ENCODE measurements at places on chromosomes 11 and 22.

- no peak for DNase-seq
Measured at GRCh38 chr11:44848203-44848962, 102.3 kb downstream of the TP53I11 start.

DNA sequence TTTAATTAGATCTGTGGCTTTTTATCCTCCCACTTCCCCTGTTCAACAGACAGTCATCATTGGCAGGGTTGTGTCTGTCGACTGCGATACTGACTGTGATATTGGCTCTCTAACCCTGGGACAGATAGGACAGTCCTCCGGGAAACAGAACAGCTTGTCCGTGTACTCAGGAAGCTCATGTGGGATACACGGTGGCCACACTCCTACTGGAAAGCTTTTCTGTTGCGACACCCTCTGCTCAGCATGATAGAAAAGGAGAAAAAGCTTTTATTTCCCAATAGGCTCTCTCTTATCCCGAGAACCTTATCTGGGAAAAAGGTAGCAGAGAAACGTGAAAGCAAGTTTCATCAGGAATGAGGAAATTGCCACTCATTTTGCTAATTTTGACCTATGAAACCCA, 60.4 kb upstream of the HSPA8 start:
- no peak for DNase-seq

GRCh38 chr11:130979386-130979972, 63.2 kb upstream of the SNX19 start:
- no peak for DNase-seq

GRCh38 chr22:36797374-36797773, 19.5 kb downstream of the PVALB start:
- DNase-seq, result no peak

- no peak for DNase-seq
Measured at GRCh38 chr11:69531071-69531716, 49.7 kb downstream of the LINC01488 start.

GRCh38 chr11:16365581-16366228, 9.4 kb upstream of the SOX6 start:
- no peak for DNase-seq

- DNase-seq, result no peak
Measured at GRCh38 chr11:45930951-45931570, 8.6 kb downstream of the LARGE2 start.

GRCh38 chr11:69538854-69539253, 57.4 kb downstream of the LINC01488 start:
- DNase-seq, result no peak

- DNase-seq, result no peak
Measured at GRCh38 chr11:1835671-1836010, 851 bp downstream of the SYT8 start.

GRCh38 chr11:30800904-30801303, 214.8 kb upstream of the MPPED2 start:
- DNase-seq, result no peak

GRCh38 chr11:34501500-34501899, 12.1 kb downstream of the ELF5 start:
- DNase-seq, result no peak

DNA sequence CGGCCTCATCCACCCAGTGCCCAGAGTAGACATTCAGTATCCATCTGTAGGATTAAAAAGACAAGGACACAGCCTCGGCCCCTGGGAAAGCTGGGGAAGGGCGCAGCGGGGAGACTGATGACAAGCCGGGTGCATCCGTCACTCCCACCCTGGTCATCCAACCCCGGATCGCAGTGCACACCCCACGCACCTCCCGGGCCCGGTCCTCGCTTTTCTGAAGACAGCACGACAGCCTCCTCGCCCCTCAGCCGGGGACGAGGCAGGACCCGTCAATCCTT, 1.1 kb downstream of the FCHSD2 start:
- DNase-seq, result no peak

DNA sequence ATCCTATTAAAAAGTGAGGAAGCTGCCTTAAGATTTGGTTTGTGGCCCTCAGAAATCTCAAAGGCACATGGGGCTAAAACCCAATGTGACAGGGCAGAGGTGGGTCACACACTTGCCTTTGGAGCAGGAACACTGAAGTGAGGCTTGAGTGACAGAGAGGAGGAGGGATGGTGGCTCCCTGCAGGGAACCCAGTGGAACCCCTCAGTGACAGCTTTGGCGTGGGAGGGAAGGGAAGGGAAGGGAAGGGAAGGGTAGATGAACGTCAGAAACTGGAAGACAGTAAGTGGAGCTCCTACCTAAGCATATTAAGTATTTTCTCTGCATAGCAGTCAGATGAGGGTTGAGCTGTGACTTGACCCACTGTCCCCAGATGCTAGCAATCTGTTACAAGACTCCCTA, 68.5 kb downstream of the TMPRSS5 start:
- DNase-seq, result no peak

- no peak for DNase-seq
Measured at GRCh38 chr11:4645974-4646373, 2.2 kb downstream of the OR51E1 start.

- DNase-seq, result no peak
Measured at GRCh38 chr22:48576333-48577013, 1251.2 kb downstream of the BRD1 start.

GRCh38 chr11:115127790-115128189, 376.4 kb downstream of the CADM1 start:
- no peak for DNase-seq

- no peak for DNase-seq
Measured at GRCh38 chr11:54927704-54928103, 221.1 kb downstream of the OR4A5 start.

DNA sequence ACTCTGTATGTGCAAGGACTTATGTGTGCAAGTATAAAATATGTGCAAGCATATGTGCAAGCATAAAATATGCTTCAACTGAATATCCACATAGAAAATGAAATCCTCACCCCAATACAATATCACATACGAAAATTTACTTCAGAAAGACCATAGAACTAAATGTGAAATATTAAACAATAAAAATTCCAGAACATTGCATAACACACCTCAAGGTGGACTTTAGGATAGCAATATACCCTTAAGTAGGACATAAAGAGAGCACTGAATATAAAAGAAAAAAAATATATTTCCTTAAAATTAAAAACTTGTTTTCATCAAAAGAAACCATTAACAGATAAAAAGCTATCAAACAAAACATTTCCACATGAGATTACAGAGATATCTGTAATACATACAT, 67.8 kb downstream of the FCHSD2 start:
- DNase-seq, result no peak

DNA sequence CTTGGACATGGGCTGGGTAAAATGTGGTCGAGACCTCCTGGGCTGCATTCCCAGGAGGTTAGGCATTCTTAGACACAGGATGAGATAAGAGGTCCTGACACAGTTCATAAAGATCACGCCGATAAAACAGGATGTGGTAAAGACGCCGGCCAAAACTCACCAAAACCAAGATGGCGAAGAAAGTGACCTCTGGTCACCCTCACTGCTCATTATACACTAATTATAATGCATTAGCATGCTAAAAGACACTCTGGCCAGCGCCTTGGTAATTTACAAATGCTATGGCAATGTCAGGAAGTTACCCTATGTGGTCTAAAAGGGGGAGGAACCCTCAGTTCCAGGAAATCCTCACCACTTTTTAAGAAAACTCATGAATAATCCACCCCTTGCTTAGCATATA, 983.3 kb downstream of the OPCML start:
- DNase-seq, result no peak

DNA sequence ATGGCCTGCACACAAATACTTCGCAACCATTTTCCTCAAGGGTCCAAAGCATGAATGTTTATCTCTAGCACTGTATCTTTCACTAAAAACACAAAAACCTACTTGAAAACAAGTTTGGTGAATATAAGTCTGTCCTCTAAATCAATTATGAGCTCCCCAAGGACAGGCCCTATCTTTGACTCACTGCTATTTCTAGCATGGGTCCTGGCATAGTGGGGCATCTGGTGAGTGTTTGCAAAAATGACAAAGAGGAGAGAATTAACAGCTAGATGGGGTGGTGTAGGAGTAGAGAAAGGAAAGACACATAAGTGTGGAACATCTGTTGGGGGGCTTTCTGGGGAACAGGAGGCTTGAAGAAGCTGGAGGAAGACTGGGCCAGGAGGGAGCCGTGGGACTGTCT, 74.0 kb upstream of the PHOX2A start:
- DNase-seq, result no peak

DNA sequence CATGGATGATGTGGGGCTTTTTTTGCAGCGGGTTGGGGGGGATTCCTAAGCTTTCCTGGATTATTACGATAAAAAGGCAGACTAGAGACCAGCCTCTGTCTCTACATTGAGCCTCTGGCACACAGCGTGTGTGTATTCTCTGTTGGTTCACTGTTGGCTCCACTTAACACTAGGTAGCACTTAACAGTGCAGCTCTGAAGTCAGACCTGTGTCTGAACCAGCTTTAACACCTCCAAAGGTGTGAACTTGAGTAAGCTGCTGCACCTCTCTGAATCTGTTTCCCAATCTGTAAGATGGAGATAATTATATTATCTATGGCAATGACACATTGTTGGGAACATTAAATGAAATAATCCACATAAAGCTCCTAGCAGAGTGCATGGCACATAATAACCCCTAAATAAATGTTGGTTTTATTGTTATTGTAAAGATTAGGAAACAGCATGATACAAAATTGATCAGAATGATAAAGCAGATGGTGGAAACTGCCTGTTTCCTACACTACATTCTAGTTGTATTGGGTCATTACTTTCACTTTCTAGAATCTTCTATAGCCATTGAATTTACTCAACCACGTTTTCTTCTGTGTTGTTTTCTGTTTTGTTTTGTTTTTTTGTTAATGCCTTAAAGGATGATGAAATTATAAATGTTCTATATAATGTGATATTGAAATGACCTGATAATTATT, 108.4 kb downstream of the ARL14EP start:
- DNase-seq, result no peak

DNA sequence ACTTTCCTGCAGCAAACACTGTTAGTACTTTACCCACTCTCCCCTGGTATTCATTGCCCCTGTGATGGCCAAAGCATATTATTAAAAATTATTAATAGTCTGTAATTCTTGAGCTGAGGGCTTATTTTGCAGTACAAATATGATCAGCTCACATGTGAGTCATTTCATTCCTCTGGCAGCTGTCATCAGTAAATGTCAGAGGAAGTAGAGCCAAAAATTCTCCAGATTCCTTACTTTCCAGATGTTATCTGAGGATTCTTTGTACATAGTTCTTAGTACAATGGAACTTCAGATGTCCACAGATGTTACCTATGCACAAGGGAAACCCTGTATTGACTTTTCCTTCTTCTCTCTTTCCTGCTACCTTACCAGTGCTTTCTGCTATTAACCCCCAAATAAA, 12.5 kb downstream of the OR5B3 start:
- DNase-seq, result no peak

DNA sequence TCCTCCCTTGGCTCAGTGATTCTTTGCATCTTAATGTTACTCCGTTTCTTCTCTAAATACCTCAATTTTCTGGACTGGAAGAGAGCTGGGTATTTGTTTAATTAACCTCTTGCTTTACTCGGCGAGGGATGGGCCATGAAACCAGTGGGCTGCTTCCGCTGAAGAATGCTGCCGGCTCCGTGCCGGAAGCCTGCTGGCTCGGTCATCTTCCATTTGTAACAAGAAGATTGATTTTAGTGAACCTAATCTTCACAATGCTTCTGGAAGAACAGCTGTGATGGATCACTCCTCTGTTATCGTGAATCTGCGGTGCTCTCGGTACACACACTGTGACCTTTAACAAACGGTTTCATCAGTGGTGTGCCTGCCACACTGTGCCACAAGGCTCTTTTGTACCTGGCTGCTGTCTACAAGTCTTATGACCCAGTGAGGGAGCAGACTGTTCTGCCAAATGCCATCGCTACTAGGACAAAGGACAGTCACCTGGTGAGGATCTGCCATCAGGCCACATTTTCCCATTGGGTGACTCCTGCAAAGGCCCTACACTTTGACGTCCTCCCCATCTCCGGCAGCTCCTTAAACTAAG, 25.3 kb upstream of the PARVB start:
- no peak for DNase-seq

DNA sequence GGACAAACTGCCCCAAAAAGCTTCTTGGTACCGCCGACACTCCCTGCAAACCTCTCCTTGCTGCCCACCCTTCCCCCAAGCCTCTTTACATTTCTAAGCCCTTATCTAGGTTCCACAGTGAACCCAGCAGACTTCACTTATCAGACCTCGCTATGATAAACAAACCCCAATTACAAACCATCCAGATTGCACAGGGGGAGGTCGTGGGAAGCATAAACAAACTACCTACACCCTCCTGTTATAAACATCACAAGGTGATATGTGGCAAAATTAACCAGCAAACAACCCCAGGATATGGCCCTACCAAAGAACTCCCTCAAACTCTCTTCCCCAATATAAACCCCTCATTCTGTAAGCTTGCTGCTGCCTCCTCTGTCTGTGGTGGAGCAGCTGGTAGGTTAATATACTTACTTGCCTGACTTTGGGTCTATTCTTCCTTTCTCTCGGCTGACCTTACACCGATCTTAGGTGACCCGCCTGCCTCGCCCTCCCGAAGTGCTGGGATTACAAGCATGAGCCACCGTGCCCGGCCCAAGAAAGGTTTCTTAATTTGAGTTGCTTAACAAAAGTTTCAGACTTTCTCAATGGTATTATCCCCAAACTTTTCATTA, 66.0 kb upstream of the TENM4 start:
- DNase-seq, result no peak

- no peak for DNase-seq
Measured at GRCh38 chr11:2276280-2277007, 6.1 kb upstream of the ASCL2 start.

- no peak for DNase-seq
Measured at GRCh38 chr11:58006940-58007339, 16.7 kb upstream of the OR9Q1 start.

GRCh38 chr22:44312766-44313165, at the start of gene SHISAL1:
TSS of gene SHISAL1 (minus strand) at chr22:44312951. CDS start at chr22:44300945, 12,006 bp downstream.
- DNase-seq, result no peak

DNA sequence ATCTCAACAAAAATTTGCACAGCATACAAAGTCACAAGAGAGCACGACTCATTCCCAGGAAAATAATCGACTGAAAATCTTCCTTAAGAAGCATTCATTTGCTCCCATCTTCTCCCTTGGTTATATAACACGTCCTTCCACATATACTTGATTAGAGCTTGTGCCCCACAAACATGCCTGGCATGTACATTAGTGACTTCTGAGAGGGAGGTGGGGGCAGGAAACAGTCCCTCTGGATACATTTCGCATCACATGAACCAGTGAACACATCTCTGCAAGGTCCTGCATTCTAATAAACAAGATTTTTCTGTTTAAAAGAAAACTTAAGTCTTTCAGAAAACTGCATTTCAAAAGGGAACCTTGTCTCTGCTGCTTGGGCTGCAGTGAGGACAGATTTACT, 54.1 kb upstream of the IGLL5 start:
- no peak for DNase-seq

DNA sequence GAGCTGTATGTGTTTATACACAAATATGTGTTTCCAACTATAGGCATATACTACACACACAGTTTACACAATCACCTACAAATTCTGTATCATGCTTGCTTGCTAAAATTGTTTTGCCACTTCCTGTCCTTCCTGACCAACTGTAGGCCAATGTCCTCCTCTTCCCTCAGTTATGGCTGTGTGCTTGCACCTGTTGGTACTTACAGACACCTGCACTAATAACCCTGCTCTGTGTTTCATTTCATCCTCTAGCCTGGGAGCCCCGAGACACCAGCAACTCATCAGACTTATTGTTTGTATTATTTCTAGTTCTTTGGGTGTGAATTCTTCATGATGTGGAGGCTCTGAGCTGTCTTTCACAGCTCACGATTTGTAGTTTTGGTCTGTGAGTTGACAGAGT, 1.8 kb upstream of the NCF4 start:
- DNase-seq, result no peak

GRCh38 chr11:6548121-6548520, 51.0 kb downstream of the DNHD1 start:
- no peak for DNase-seq

- DNase-seq, result no peak
Measured at GRCh38 chr11:66546966-66547661, 411 bp downstream of the ACTN3 start.
